ENCODE measurements at places on chromosomes 12 and 14. TPM values are rescaled to one million over a fixed set of nuclear protein-coding genes. Genes with fewer than 3 reads are reported as not detected.
A peak's percentile ranks its signal among the peaks of the same experiment; 100 is the strongest.

The PIWIL1 gene
- not detected for total RNA-seq

The KRT83 gene
- total RNA-seq = 0.46 TPM

The YLPM1 gene
- total RNA-seq = 84.7 TPM

The CLEC6A gene
- not detected for total RNA-seq

The OR11H7 gene
- not detected for total RNA-seq

- DNase-seq = peak; percentile 29
- no peaks in the 10 kb centered on the region for H3K27me3 ChIP-seq
- peaks cover 46% of the 10 kb centered on the region for H3K4me1 ChIP-seq
- H3K36me3 ChIP-seq = peaks cover 31% of the 10 kb centered on the region
- peak overlapping the region; percentile 80 for H3K27ac ChIP-seq
Measured at GRCh38 chr12:56128670-56129205, 671 bp downstream of the ESYT1 start.

GRCh38 chr12:33438851-33439586 lies 600 bp downstream of the SYT10 start:
- DNase-seq = no peak
- no peak overlapping the region for H3K4me3 ChIP-seq
- H3K4me1 ChIP-seq = no peaks in the 10 kb centered on the region
- H3K27ac ChIP-seq = no peak overlapping the region

DNA sequence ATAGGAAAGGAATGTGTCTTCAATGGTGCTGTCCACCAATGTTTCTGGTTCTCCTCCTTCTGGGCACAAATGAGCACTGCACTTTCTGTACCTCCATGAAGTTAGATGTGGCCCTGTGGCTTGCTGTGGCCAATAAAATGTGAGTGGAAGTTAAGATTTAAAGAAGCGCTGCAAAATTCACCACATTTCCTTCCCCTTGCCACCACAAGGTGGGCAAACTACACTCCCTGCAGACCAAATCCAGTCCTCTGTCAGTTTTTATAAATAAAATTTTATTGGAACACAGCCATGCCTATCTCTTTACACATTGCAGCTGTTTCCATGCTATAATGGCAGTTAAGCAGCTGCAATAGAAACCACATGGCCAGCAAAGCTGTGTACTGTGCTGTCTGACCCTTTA lies 141.4 kb upstream of the TMPO start:
- no peaks in the 10 kb centered on the region for H3K27me3 ChIP-seq
- no peaks in the 10 kb centered on the region for H3K4me1 ChIP-seq
- H3K36me3 ChIP-seq = no peaks in the 10 kb centered on the region

DNA sequence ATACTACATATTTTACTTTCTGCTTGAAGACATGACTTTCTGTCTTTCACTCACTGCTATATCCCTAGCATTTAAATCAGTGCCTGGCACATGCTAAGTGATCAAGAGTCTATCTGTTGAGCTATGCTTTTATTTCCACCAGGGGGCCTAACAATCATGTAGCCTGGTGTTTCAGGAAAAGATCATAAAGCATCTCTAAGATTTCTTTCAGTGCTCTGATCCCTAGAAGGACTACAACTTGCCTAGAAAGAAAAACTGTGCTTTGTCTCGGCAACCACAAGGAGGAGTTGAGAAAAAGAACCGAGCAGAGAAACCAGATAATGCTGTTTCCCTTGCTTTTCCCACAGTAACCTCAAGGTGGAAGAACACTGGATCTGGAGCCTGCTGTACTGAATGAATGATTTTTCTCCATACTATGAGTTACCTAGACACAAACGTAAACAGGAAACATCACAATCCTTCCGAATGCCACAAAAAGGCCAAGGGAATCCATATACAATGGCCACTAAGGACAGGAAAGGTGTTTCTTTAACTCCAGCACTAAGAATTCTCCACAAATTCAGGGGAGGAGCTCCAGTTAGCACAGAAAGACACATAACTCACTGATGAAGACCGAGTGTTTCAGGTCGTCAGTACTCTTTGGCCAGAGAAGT lies 1.2 kb downstream of the CRY1 start:
- H3K27me3 ChIP-seq = no peaks in the 10 kb centered on the region
- peak overlapping the region; percentile 97 for H3K4me3 ChIP-seq
- H3K27ac ChIP-seq = peak overlapping the region; percentile 99
- H3K4me1 ChIP-seq = peaks cover 6% of the 10 kb centered on the region

- no peak for DNase-seq
- no peaks in the 10 kb centered on the region for H3K27me3 ChIP-seq
- no peak overlapping the region for H3K4me3 ChIP-seq
- H3K4me1 ChIP-seq = no peaks in the 10 kb centered on the region
Measured at GRCh38 chr14:101595887-101596721, 34.8 kb downstream of the DIO3 start.

- no peak overlapping the region for H3K4me3 ChIP-seq
- DNase-seq = no peak
- no peak overlapping the region for H3K27ac ChIP-seq
- no peaks in the 10 kb centered on the region for H3K4me1 ChIP-seq
- no peaks in the 10 kb centered on the region for H3K36me3 ChIP-seq
- H3K27me3 ChIP-seq = no peaks in the 10 kb centered on the region
Measured at GRCh38 chr12:78964521-78964920, 99.9 kb downstream of the SYT1 start.

DNA sequence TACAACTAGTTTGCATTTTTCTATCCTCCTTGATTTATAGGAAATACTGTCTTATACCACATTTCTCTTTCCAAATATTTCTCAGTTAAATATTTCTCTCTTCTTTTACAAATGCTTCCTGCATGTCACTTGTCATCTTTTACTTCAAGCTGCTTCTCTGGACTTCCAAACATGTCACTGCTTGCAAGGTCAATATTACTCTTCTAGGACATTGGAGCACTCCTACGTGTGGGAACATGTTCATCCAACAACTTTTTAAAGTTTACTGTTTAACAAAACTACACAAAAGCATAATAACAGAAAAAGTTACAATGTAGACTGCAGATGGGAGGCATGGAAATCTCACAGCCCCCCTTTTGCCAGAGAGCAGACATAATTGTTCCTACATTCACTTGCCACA lies 28.5 kb upstream of the CNTN1 start:
- H3K4me1 ChIP-seq = no peaks in the 10 kb centered on the region
- no peak for DNase-seq
- no peak overlapping the region for H3K27ac ChIP-seq
- no peaks in the 10 kb centered on the region for H3K36me3 ChIP-seq
- no peaks in the 10 kb centered on the region for H3K27me3 ChIP-seq

DNA sequence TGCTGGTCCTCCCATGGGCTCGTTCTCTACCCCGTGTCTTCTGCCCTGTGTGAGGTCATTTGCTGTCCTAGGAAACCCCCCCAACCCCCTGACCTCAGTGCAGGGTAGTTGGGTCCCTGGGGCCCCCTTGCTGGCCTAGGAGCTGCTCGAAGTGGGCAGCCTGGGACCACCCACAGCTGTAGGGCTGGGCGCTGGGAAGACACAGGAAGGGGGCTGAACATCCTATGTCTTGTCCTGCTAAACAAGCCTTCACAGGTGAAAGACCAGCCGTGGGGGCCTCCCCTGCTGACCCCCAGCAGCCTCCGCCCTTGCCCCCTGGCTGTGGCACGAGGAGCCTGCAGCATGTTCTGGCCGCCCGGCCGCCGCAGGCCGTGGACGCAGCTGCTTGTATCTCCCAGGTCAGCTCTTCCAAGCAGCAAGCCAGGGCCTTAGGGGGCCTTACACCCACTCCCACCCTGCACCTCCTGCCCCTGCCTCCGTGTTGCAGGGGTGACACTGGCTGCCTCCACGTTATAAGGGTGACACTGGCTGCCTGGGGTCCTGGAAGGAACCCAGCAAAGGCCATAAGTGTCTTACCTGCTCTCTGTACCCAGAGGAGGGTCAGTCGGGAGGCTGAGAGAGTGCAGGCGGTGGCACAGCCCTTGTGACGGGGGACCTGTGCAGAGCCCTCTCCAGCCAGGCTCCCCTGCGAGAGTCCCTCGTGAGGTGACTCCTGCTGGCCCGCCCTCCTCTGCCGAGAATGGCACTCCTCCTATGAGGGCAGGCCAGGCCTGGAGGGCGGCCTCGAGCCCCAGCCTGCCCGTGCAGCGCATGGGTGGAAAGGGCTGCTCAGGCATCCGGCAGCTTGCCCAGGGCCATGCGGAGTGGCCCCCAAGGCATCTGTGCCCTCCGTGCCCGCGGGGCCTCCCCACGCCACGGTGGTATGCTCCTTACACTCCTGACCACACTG lies 11.5 kb upstream of the TEX22 start:
- no peaks in the 10 kb centered on the region for H3K27me3 ChIP-seq
- no peak for DNase-seq
- H3K36me3 ChIP-seq = peaks cover 30% of the 10 kb centered on the region
- no peak overlapping the region for H3K4me3 ChIP-seq
- no peak overlapping the region for H3K27ac ChIP-seq
- H3K4me1 ChIP-seq = no peaks in the 10 kb centered on the region

DNA sequence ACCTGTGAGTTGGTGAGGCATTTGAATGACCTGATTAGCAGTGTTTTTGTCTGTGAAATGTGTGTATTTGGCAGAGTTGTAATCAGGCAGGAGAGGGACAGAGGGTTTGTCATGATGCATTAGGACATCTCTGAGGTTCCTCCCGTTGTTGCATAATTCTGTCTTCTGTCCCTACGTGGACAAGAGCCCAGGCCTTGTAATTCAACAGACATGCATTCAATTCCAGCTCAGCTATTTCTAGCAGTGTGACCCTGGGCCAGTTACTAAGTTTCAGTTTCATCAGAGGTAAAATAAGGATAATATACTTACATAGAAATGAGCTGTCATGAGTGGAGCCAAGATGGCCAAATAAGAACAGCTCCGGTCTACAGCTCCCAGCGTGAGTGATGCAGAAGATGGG lies 208.6 kb downstream of the SLC38A4 start:
- no peak for DNase-seq
- H3K27ac ChIP-seq = no peak overlapping the region
- H3K4me3 ChIP-seq = no peak overlapping the region
- no peaks in the 10 kb centered on the region for H3K36me3 ChIP-seq

GRCh38 chr12:13945641-13946040 lies 35.8 kb downstream of the GRIN2B start:
- no peaks in the 10 kb centered on the region for H3K36me3 ChIP-seq
- no peak for DNase-seq
- no peak overlapping the region for H3K27ac ChIP-seq
- no peaks in the 10 kb centered on the region for H3K27me3 ChIP-seq

GRCh38 chr12:117486840-117487659 lies 125.6 kb upstream of the NOS1 start:
- peak; percentile 45 for DNase-seq
- H3K4me1 ChIP-seq = peaks cover 7% of the 10 kb centered on the region
- no peaks in the 10 kb centered on the region for H3K27me3 ChIP-seq
- no peak overlapping the region for H3K4me3 ChIP-seq
- H3K27ac ChIP-seq = no peak overlapping the region
- H3K36me3 ChIP-seq = no peaks in the 10 kb centered on the region

GRCh38 chr12:132056320-132056719 lies 87.8 kb downstream of the DDX51 start:
- peaks cover 27% of the 10 kb centered on the region for H3K4me1 ChIP-seq
- H3K27me3 ChIP-seq = no peaks in the 10 kb centered on the region
- no peak overlapping the region for H3K4me3 ChIP-seq
- H3K36me3 ChIP-seq = peaks cover 6% of the 10 kb centered on the region

GRCh38 chr14:29144621-29145020 lies 378.0 kb downstream of the FOXG1 start:
- H3K4me3 ChIP-seq = no peak overlapping the region
- no peak overlapping the region for H3K27ac ChIP-seq
- no peaks in the 10 kb centered on the region for H3K36me3 ChIP-seq
- H3K27me3 ChIP-seq = no peaks in the 10 kb centered on the region
- no peaks in the 10 kb centered on the region for H3K4me1 ChIP-seq

DNA sequence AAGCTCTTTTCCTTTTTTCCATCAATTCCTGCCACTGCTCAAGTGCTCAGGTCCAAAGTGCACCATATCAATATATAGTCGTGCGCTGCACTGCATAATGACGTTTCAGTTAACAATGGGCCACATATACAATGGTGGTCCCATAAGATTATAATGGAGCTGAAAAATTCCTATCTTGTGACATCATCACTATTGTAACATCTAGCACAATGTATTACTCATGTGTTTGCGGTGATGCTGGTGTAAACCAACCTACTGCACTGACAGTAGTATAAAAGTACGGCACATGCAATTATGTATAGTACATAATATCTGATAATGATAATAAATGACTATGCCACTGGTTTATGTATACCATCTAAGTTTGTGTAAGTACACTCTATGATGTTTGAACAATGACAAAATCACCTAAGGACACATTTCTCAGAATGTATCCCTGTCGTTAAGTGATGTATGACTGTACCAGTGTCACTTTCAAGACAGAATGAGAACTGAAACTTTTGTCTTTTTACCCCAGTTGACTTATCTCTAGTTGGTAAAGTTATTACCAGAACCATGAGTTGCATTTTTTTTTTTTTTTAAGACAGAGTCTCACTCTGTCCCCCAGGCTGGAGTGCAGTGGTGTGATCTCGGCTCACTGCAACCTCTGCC lies 53.7 kb upstream of the INSM2 start:
- H3K27me3 ChIP-seq = no peaks in the 10 kb centered on the region
- H3K4me1 ChIP-seq = no peaks in the 10 kb centered on the region
- H3K36me3 ChIP-seq = no peaks in the 10 kb centered on the region
- H3K4me3 ChIP-seq = no peak overlapping the region
- no peak for DNase-seq

DNA sequence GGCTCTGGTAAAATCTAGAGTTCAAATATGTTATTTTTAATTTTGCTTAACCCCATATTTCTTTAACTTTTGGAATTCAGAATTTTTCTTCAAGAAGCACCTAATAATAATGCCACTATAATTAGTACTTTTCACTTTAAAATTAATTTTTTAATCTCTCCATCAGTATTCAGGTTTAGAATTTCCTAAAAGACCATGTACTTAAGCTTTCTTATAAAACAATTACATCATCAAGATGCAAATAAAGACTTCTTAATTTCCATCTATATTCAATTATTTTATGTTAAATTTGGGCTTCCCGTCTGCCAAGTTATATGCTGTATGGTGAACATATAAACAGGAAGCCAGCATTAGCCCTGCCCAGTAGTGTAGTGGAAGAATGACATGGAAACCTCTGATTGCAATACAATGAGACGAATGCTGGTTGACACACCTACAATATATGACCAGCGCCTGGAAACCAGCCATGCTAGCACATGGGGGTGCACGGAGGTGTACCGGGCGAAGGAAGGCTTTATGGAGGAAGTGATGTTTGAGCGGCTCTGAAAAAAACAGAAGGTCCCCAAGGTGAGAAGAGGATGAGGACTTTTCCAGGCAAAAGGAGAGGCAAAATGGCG lies 82.2 kb downstream of the LLPH start:
- H3K4me3 ChIP-seq = no peak overlapping the region
- no peak for DNase-seq
- H3K27me3 ChIP-seq = no peaks in the 10 kb centered on the region
- no peaks in the 10 kb centered on the region for H3K36me3 ChIP-seq

All from thyroid gland (tissue), 4 donors.